Stimulated activated naive CD4-positive, alpha-beta T cell treated with Interleukin-2 at 50 U/mL for 16 hours (primary cell): ENCODE measurements at places on chromosomes 6 and 20.

DNA sequence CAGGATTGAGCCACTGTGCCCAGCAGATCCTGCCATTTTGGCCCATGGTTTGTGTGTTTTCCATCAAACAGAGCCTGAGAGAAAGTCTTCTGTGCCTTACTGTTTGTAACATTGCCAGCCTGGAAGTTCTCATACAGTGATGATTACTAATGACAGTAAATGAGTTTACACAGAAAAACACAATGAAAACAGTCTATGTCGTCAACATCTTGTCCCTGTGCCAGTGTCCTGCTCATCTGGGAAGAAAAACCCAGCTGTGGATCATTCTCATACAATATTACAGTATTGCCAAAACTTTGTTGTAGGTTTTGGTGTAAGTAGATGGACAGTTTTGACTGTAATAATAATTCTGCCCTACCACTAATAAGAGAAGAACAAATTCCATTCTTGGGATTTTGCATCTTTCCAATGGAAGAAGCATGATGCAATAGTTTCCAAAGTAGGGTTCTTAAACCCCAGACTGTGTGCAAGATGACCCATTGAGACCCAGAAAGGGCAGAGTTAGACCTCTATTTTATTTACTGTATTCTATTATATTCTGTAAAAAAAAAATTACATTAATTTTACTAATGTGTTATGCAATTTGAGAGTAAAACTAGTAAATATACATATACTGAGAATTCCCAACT lies 135.0 kb upstream of the JARID2 start:
- no peak for DNase-seq

GRCh38 chr6:21079468-21080048 lies 514.0 kb upstream of the SOX4 start:
- DNase-seq = no peak

DNA sequence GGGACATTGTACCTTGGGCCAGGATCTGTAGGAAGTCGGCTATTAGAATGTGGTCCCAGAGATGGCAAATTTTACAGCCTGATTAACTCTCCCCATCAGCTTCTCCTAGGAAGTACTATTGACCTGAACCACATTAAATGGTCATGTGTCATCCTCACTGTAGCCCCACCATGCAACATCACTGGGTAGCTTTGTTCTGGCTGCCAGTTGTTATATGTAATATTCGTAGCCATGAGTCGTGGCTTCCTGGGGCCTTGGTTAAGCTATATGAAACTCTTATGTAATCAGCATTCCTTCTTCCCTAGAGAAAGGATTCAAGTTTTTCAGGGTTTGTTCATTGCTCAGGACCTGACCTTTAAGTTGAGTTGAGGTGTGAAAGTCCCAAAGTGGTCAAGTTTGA lies 125.7 kb downstream of the ANKS1A start:
- DNase-seq = no peak

DNA sequence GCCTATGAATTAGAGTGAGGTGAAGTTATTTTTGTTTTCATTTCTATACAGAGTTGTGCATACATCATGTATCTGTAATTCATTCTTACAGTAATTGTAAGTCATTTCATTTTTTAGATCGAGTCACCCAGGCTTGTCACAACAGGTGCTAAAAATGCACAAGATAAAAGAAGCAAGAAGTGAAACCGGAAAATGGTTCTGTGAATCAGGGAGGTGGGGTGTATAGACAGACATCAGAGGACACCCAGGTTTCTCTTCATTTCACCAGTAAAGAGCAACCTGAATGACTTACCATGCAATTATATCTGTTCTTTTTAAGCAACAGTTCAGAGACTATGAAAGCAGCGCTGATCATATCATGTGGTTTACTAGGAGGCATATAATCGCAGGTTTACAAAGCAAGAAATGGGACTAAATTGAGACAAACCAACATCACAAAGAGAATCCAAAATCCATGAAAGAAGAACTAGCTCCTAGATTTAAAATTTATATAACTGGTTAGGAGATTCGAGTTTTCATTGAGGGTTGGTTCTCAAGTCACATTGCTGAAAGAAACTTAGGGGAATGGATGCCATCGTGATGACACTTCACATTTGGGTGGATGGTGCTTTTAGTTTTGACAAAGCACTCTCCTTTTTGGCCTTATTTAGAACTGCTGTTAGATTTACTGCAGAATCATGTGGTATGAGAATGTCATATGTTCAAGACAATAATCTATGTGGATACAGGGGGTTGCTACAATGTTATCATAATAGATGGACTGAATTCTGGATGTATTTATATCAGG lies 27.9 kb upstream of the TBC1D7 start:
- peak; percentile 8 for DNase-seq

- DNase-seq = peak; percentile 5
Measured at GRCh38 chr6:52984247-52984646, 10.8 kb downstream of the GSTA4 start.

- DNase-seq = no peak
Measured at GRCh38 chr6:113047932-113048331, 700.8 kb downstream of the RFPL4B start.

GRCh38 chr6:113301651-113302050 lies 555.5 kb upstream of the MARCKS start:
- no peak for DNase-seq

DNA sequence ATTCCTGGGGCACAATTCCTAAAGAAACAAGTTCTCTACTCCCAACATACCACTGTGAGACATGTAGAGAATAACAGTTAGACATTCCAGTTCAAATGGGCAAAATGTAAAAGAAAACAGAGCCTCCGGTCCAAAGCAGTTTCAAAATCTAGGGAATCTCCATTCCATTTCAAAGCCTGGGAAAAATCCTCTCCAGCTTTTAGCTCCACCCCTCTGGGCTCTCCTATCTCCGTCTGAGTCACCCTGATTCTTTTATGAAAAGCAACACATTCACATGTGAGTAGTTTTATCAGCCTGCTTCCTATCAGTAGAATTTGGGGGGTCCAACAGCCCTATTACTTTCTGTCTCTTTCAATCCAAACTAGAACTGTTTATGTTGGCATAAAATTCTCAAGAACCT lies 3.7 kb downstream of the CSNK2A1 start:
- DNase-seq = no peak

GRCh38 chr6:44263354-44264100 lies 1.8 kb downstream of the NFKBIE start:
- DNase-seq = peak; percentile 36

GRCh38 chr6:156449569-156449968 lies 327.6 kb upstream of the ARID1B start:
- no peak for DNase-seq

- DNase-seq = no peak
Measured at GRCh38 chr6:52399511-52400312, 20.4 kb upstream of the EFHC1 start.

GRCh38 chr20:64009811-64010387 lies 26.1 kb upstream of the C20orf204 start:
- DNase-seq = no peak

DNA sequence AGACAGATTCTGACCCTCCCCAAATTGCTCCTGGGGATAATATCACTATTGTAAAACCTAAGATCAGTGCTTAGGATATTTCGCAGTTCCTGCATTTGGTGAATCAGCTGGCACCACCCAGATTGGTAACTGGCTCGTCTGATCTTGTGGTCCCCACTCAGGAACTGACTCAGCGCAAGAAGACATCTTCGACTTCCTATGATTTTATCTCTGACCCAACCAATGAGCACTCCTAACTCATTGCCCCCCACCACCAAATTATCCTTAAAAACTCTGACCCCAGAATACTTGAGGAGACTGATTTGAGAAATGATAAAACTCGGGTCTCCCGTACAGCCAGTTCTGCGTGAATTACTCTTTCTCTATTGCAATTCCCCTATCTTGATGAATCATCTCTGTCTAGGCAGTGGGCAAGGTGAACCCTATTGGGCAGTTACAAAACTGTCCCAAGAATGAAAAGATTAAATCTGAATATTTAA lies 55.7 kb upstream of the PRND start:
- peak; percentile 38 for DNase-seq

DNA sequence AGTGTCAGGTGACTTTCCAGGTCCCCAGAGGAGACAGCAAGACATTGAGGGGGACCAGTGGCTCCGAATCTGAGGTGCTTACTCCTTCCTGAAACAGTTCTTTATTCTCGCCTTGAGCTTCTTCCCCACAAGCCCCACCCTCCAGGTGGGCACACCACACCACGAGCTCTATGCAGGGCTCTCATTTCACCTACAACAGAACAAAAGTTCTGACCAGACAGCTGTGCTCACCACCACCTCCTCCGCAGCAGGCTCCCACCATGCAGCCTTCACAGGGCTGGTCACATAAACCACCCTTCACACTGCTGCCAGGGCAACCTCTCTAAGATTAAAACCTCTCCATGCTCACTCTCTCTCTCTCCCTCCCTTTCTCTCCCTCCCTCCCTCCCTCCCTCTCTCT lies 384.5 kb upstream of the ARID1B start:
- DNase-seq = no peak

- no peak for DNase-seq
Measured at GRCh38 chr20:46564241-46564957, 13.9 kb upstream of the OCSTAMP start.

- DNase-seq = no peak
Measured at GRCh38 chr6:24761193-24761835, 13.4 kb upstream of the GMNN start.

- DNase-seq = no peak
Measured at GRCh38 chr6:116437656-116438055, 23.5 kb upstream of the CALHM6 start.

- no peak for DNase-seq
Measured at GRCh38 chr6:105389543-105389942, 13.3 kb downstream of the PREP start.

GRCh38 chr6:18264923-18265377 lies 620 bp upstream of the DEK start:
- DNase-seq = no peak

GRCh38 chr6:84403545-84403944 lies 176.1 kb upstream of the CEP162 start:
- no peak for DNase-seq

- DNase-seq = no peak
Measured at GRCh38 chr6:6697620-6698019, 109.1 kb downstream of the LY86 start.
